ENCODE measurements at places on chromosomes 6 and 20.

DNA sequence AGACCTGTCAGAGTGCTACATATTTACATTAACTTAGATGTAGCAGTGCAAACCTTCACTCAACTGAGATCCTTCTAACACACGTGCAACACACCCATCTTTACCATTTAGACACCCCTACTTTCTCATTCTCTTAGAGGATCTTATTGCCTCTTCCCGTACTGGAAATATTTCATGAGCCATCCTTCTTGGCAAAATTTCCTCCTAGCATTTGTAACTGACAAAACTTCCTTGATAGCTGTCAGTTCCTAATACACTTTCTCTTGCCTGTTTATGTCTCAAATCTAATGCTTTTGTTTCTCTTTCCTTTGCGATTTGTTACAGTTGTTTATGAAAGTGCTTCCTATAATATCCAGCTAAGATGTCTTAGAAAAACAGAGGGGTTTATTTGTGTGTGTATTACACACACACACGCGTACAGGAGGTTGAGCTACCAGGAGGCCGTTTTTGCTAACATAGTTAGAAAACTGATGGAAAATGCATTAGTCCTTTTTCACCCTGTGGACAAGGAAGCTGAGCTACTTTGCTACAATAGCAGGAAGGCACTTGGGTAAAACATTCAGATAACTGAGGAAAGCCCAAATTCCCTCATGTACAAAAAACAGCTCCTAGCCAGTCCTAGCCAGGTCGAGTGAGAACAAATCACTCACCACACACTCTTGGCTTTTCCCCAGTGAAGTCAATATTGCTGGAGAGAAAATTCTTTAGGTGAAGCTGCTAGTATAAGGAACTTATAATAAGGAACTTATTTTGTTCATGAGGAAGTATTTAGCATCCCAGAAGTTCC is 153.6 kb downstream of the NFATC2 start:
- no peak for DNase-seq

- no peak for DNase-seq
Measured at GRCh38 chr6:96853083-96853482, 15.8 kb upstream of the GPR63 start.

DNA sequence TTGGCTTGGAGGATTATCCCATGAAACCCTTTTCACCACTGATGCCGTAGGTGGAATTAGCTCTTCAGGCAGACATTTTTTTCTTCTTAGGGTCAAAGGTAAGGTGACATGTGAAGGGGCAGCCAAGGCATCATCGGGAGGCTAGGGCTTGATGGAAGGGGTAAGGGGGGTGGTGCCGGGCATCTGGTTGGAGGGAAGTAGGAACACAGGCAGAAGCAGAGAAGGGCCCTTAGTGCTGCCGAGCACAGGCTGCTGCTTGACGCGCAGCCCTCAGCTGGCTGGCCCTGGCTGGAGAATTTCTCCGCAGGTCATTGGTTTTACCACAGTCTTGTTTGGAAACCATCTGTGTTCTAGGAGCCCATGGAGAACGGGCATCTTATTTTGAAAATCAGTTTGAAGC is 54.7 kb downstream of the TRAF3IP2 start:
- no peak for DNase-seq

- no peak for DNase-seq
Measured at GRCh38 chr6:53340536-53340935, 8.2 kb downstream of the ELOVL5 start.

- DNase-seq, result no peak
Measured at GRCh38 chr6:154266560-154267099, 90.0 kb downstream of the IPCEF1 start.

- no peak for DNase-seq
Measured at GRCh38 chr6:145212813-145213212, 522.5 kb downstream of the EPM2A start.

DNA sequence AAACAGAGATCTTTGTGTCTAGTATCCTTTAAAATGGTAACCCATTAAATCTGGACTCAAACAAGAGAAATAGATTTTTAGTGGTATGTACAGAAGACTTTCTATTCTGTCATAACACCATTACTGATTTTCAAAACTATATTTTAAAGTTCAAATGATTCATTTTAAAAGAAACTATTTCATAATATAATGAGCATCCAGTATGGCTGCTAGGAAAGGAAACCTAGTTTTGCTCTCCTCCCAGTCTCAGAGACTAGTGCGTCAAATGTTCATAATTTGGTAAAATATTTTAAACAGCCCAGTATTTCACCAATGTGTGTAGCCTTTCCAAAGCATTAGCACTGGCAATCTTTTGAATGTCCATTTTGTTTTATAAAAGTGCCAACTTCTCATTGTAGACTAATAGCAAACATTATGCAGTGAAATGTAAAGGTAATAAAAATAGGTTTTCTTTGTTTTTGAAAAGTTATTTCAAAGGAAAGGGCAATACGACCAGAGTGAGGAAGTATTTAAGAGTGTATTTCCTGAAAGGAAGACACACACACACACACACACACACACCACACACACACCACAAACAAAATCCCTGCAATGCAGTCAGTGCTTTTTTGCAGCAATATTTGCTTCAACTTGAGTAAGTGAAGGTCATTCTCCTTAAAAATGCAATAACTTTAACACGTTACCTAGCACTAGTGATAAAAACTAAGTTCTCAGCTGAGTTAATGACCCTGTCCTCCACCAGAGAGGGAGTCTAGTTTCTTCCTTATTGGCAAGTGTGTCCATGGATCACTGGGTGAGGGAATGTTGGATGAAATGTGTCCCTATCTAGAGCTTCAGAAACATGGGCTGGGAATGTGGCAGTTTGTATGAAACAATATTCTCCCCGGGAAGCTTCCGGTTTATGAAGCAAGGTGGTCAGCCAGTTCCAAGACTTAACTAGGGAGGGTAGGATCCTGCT is 4.6 kb downstream of the PPP1R3G start:
- DNase-seq, result no peak

GRCh38 chr20:2610941-2611720 is 41.3 kb upstream of the NOP56 start:
- no peak for DNase-seq

DNA sequence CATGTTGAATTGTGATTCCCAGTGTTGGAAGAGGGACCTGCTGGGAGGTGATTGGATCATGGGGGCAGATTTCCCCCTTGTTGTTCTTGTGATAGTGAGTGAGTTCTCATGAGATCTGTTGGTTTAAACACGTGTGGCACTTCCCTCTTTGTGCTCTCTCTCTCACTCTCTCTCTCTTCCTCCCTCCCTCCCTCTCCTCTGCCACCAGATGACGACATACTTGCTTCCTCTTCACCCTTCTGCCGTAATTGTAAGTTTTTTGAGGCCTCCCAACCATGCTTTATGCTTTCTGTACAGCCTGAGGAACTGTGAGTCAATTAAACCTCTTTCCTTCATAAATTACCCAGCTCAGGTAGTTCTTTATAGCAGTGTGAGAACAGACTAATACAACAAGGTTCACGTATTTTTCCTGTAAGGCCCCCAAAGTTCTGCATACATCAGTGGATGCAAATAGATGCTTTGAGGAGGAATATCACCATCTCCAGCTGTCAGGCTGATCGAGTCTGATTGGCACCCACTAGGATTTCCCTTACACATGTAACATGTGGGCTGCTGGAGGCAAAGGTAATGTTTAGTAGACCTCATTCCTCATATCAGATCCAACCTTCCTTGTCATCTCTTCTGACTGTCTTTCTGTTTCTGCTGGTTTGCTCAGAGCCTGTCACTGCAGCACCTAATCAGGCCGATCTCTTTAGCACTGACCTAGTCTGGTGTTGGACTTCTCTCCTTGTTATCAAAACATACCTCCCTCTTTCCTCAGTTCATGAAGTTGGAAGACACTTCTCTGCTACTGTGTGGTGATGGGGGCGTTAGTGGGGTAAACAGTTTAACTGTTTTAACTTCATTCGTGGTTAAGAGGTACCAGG is 54.3 kb upstream of the BACH2 start:
- DNase-seq, result no peak

GRCh38 chr6:22536122-22536521 is 33.2 kb upstream of the HDGFL1 start:
- no peak for DNase-seq

GRCh38 chr6:71364889-71365542 is 76.4 kb downstream of the OGFRL1 start:
- no peak for DNase-seq

GRCh38 chr20:38109591-38110524 is 55.2 kb downstream of the TGM2 start:
- no peak for DNase-seq

DNA sequence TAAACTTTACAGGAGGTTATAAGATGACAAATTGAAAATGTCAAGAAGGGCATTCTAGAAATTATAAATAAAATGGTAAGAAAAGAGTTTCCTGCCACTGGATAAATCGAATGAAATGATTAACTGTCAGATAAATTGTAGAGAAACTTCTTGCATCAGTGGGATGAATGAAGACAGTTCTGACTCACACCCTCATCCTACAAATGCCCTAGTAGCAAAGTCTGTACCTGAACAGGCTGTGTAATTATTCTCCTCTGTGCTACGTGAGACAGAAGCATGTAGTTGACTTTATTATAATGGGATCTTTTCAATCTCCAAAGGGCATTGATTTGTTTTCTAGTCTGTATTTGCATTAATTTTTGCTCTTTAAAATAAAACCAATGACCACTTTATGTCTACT is 47.3 kb downstream of the IYD start:
- no peak for DNase-seq

GRCh38 chr6:39499053-39499452 is 176.6 kb upstream of the KCNK16 start:
- no peak for DNase-seq

GRCh38 chr6:145891565-145891964 is 72.6 kb downstream of the SHPRH start:
- no peak for DNase-seq
